Activated CD8-positive, alpha-beta memory T cell treated with anti-CD3 and anti-CD28 coated beads for 48 hours (primary cell): ENCODE measurements at places on chromosomes 2 and 18.

GRCh38 chr18:48781163-48781987 lies 169.4 kb downstream of the SMAD7 start:
- no peak for DNase-seq

DNA sequence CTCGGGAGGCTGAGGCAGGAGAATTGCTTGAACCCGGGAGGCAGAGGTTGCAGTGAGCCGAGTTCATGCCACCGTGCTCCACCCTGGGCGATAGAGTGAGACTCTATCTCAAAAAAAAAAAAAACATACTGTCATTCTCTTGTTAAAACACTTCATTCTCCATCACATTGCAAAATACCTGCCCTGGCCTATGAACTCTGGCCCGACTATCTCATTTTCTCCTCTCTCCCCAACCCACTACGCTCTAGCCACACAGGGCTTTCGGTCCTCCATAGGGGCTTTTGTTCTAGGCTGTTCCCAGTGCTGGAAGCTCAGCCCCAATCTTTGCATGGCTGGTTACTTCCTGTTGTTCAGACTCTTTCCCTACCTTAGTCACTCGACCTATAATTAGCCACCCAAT lies 10.3 kb downstream of the CEP76 start:
- no peak for DNase-seq

DNA sequence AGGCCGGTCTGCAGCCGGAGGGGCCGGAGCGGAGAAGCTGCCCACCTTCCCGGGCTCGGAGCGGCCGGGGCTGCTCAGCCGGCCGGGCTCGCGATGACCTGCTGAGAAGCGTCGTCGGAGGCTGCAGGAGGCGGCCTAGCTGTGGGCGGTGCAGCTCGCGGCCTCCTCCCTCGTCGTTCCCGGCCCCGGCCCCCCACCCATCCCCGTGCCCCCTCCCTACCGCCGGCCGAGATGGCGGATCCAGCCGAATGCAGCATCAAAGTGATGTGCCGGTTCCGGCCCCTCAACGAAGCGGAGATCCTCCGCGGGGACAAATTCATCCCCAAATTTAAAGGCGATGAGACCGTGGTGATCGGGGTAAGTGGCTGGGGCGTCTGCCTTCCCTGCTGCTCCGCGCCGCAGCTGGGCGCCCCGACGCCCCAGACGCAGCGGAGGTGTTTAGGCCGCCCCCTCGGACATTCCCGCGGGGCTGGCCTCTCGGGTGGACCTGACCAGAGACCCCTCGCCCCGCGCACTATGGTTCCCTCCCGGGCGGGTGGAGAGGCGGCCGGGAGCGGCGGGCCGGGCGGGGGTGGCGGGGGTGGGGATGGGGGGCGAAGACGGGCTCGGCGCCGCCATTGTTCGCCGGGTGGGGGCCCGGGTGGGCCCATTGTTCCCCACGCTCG lies 492 bp downstream of the KIF5C start:
- no peak for DNase-seq

DNA sequence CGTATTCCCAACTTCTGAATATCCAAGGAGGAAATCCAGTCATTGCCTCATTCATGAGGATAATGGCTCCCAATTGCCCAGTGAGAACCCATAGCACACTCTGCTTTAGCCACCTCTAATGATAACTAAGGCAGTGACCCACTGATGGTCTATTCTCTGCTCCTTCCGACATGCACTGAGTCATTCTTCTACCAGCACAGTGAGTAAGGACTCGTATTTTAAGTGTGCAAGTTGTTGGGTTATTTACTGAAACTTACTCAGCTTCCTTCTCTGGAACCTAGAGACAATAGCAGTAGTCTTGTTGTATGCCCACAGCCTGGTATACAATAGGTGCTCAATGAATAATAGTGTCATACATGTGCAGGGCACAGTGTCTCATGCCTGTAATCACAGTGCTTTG lies 81.1 kb upstream of the ZNF397 start:
- DNase-seq, result no peak

- DNase-seq, result no peak
Measured at GRCh38 chr18:27847412-27847811, 329.5 kb downstream of the CDH2 start.

GRCh38 chr2:238954841-238955591 lies 107.1 kb downstream of the TWIST2 start:
- DNase-seq, result no peak

- no peak for DNase-seq
Measured at GRCh38 chr2:160334028-160334741, 134.1 kb upstream of the ITGB6 start.

GRCh38 chr2:221447310-221447709 lies 124.8 kb downstream of the EPHA4 start:
- no peak for DNase-seq

GRCh38 chr18:36302676-36303075 lies 5.2 kb downstream of the FHOD3 start:
- no peak for DNase-seq

DNA sequence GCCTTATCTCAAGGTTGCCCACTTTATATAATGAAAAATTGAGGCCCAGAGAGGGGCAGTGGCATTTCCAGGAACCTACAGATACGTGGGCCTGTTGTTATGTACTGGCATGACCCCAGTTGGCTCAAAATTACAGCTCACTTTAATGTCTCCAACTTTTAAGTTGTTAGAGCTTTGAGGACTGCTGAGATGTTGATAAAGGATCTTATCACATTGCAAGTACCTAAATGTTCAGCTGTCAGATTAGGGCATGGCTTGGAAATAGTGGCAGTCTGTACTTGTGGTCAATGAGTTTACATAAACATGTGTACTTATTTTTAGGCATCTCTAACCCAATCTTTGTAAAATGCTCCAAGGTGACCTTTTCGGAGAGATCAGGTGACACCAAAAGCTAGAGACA lies 14.6 kb downstream of the SLC4A5 start:
- no peak for DNase-seq

DNA sequence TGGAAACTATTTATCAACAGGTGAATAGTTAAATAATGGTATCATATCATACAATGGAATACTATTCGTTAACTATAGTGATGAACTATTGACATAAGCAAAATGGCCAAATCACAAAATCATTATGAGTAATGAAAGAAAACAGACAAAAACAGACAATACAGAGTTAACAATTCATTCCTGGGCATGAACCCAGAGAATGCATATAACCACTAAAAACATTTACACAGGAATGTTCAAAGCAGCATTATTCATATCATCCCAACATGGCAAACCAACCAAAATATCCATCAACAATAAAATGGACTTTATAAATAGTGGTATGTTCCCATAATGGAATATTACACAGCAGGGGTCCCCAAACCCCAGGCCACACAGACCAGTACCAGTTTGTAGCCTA lies 131.2 kb upstream of the CYP1B1 start:
- DNase-seq, result no peak

DNA sequence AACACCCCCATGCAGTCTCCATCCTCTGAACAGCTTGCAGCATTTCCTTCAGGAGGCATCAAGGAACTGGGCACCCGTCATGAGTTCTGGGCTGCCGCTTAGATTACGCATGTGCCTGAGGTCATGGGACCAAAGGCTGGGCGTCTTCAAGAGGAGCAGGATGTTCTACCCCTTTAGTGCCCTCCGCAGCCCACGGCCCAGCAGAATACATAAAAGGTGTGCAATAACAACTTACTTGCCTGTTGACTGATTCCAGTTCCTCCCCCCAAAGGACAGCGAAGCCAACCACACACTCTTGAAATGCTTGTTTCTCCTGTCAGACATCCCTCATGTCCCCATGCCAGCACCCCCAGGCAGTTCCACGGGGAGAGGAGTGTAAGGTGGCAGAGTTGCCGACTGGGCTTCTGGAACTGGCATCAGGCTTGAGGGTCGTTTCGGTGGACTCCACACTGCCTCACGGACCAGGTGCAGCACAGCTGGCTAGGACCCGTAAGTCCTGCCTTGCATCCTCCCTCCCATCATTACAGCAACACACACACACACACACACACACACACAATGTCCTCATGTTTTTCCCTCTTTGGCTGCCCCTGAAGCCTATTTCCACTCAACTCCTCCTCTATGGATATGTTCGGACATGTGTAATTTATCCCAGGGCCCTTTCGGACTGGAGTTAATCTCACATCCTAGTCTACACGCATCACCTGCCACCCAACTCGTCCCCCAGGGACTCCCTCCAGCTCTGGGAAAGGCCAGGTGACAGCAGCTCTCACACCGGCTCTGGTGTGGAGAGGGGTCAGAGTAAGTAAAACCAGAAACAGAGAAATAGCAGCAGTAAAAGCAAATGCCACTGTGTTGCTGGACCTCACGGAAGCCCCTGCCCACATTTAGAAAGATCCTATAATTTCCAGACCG lies 200.7 kb downstream of the BCL11A start:
- DNase-seq, result no peak

- no peak for DNase-seq
Measured at GRCh38 chr2:148358375-148358774, 286.2 kb upstream of the EPC2 start.

DNA sequence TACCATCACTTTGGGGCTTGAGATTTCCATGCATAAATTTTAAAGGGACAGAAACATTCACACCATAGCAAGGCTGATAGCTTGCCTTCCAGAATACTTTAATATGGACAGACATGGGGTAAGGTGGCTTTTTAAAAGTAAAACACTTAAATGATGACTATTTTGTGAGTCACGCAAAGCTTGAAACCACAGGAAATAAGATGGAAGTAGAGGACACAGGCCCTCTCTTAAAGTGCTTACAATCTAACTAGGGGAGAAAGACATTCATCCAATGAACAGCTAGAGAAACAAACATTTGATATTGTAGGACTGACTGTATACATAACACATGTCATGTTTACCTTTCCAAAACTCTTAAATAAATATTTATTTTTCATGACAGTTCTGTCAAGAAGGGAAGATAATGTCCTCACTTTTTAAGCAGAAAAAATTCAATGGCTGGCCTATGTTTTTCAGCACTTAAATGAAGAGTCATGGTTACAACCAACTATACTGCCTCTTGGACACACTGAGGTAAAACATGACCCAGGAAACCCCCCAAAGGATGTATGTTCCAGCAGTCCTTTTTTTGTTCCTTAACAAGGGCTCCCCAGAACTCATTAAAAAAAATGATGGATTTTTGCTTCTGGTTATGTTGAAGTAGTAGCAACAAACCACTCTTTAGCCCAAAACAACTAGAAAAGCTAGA lies 120.0 kb upstream of the RBMS1 start:
- no peak for DNase-seq

- no peak for DNase-seq
Measured at GRCh38 chr2:152154462-152154861, 21.1 kb downstream of the STAM2 start.

DNA sequence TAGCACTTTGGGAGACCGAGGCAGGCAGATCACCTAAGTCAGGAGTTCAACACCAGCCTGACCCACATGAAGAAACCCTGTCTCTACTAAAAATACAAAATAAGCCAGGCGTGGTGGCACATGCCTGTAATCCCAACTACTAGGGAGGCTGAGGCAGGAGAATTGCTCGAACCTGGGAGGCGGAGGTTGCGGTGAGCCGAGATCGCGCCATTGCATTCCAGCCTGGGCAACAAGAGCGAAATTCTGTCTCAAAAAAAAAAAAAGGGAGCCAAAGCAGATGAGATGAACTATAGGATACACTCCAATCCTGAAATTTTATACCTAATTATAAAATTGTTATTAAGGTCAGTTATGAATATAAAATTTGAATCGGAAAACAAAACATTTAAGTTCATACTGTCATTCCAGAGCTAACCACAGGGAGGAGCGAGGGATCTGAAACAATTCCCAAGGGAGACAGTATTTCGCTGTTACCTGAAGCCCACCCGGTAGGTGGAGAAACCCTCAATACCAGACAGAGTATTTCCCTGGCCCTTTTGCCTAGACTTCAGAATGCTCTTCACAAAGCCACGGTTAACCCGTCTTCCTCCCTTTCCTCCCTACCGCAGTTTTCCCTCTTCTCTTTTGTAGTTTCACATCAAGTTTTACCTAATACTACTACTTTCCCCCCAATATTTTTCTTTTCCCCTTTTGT lies 1.4 kb downstream of the PPM1G start:
- no peak for DNase-seq
